Type B pancreatic cell (in vitro differentiated cells): ENCODE measurements at places on chromosomes 6 and 20. TPM values are rescaled to one million over a fixed set of nuclear protein-coding genes. Genes with fewer than 3 reads are reported as not detected.

The KCNK15 gene
- total RNA-seq: 0.31 and 0.36 TPM in 2 replicates

The TSHZ2 gene
- total RNA-seq: 17.6 and 45.5 TPM in 2 replicates

GRCh38 chr6:86331265-86331840 lies 606.0 kb upstream of the HTR1E start:
- DNase-seq: no peak

The CPNE5 gene
- total RNA-seq: 0.14 and 0.72 TPM in 2 replicates

DNA sequence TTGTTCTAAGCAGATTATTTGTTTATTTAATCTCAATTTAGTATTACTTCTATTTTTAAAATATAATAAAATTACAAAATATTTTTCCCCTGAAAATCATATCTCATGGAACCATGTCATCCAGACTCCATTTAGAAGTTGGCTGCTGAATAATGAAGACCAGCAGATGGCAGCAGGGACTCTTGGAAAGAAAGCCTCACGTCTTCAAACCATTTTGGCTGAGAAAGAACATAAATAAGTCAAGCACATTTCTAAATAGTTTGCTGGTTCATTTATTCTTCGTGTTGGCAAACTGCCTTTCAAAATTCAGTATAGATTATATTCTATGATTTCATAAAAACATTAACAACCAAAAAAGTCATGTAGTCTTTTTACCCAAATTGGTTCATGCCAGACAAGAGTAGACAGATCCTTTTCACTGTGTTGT lies 71.7 kb downstream of the RCAN2 start:
- DNase-seq: no peak

- DNase-seq: no peak
Observed at GRCh38 chr6:91240878-91241603, 654.2 kb upstream of the MAP3K7 start.

DNA sequence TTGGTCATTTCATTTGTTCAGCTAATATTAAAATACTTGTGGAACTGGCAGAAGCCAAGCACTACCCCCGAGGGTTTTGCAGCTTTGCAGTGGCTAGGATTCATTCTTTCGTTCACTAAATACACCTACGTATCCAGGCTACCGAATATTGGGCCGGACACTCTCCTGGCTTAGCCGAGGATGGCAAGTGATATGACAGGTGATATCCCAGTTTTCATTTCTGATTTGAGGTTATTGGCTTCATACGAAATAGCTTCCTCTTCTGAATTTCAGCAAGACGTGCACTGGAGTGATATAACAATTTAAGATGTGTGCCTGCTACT lies 536 bp upstream of the MTFR2 start:
- no peak for DNase-seq

The CCN6 gene
- total RNA-seq: not detected in 2 replicates

DNA sequence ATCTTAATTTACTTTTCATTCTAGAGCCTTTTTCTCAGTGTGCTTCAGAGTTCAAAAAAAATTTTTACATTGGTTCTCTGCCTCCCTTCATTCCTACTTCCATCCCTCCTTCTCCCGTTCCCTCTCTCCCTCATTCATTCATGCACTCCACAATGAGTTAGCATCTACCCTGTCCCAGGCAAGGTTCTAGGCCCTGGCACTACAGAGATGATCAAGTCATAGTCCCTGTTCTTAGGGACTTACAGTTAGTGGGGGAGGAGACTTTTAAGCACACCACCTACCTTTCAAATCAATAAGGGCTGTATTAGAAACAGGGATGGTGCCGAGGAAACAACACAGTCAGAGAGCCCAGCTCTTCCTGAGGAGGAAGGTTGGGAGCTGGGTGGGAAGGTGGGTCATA lies 40.3 kb downstream of the MAP3K5 start:
- DNase-seq: no peak

The BPIFB1 gene
- total RNA-seq: 1.8 and 10.9 TPM in 2 replicates

The MYBL2 gene
- total RNA-seq: 29.4 and 51.0 TPM in 2 replicates

The E2F1 gene
- 20.7 and 32.8 TPM in 2 replicates for total RNA-seq

- DNase-seq: no peak
Observed at GRCh38 chr6:138115877-138116660, 8.8 kb upstream of the PERP start.

DNA sequence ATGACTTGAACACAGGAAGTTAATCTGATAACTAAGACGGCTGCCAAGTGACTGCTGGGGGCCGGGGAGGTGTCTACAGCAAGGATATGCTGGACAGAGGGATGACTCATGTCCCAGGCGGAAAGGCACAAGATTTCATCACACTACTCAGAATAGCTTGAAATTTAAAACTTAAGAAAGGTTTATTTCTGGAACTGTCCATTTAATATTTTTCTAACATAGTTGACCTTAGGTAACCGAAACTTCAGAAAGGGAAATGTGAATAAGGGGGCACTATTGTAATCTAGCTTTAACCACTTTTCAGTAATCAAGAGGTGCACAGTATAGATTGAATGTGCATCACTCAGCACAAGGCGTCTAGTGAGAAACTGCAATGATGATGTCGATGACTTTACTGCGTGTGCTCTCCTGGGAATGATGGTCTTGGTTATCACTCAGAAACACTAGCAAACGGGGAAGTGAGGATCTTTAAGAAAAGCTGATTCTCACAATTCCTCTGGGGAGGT lies 171.5 kb downstream of the QKI start:
- no peak for DNase-seq

The CALHM4 gene
- total RNA-seq: not detected in 2 replicates
